ENCODE measurements at places on chromosomes 12 and 14.

DNA sequence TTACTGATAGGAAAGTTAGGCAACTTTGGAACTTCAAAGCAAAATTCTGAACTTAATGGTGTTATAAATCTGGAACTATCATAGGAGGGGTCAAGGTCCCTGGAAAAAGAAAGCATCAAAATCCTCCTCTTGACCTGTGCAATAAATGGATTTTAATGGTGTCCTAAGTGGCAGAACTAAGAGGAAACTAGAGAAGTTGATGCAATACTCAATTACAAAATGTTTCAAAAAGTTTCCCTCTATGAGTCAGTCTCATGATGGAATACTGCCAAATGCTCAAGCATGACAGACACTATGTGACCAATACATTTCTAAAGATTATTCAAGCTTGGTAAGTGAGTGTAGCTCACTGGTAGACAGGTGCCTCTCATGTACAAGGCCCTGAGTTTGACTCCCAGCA, 47.7 kb upstream of the ERGIC2 start:
- DNase-seq: no peak

DNA sequence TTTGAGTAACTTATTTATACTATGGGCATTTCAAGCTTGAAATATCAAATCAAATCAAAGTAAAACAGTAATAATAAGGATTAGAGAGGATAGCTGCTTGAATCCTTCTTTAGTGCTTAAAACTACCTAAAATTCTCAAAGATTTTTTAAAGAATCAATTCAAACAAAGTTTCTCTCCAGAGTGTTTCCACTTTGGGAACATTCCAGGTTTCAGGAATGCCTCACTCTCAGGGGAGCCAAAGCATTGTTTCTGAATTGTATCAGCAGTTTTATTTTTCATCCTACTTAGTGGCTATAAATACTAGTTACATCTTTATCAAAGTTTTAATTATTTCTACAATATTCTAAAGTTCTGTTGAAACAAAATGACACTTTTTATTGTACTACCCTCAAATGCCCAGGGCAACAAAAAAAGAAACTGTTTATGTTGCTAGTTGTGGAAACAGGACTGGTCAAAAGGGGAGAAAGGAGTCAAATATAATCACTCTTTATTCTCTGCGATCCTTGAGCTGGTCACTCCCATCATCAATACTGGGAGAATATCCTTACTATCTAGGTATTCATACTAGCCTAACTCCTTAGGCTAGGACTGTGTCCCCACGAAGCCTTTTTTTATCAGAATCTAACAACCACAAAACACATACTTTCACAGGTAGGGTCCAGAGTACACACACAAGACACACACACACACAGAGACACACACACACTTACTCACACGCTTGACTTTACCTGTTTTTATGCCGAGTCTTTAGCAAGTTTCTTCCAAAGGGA, 598 bp downstream of the RASSF9 start:
- no peak for DNase-seq

DNA sequence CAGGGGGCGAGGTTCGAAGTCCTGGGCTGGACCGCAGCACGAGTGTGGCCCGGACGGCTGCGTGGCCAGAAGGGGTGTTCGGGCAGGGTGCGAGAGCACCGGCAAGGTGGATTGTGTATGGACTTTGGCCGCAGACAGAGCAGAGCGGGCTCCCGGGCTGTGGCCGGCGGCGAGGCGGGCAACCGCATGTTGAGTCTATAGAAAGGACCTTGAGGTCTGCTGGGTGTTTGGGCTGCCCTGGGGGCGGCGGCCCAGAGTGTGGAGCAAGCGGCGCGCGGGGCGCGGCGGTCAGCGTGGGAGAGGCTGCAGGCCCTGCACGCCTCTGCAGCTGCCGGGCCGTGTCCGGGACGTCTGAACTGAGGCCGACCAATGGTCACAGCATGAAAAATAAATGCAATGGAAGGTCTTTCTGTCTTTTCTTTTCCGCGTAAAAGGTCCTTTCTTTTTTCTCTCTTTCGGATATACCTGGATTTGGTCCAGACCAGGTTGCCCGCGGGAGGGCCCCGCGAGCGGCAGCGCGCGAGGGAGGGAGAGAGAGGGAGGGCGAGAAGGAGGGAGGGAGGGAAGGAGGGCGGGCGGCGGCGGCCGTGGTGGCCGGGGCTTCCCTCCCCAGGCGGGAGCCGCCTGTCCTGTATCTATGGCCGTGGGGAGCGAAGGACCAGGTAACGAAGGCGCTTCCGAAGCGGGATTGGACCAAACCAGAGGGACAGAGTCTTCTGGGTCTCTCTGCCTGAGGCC, 5.5 kb upstream of the HOXC9 start:
- DNase-seq: no peak

DNA sequence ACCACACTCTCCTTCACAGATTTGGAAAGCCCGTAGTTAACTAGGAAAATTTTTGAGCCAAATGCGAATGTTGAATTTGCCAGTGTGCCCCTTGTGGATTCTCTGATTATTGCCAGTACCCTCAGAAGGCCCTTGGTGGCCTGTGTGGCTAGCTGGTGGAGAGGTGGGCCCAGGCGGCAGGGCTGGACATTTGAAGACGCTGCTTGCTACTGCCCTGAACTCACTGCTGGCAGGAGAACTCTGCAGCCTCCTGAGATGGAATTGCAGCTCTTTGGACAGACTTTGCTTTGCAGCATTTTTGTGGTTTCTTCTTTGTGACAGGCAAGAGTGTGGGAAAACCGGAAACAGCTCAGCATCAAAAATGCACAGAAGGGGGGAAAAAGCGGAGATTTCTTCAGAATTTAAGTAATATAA, 97.6 kb downstream of the TGFB3 start:
- no peak for DNase-seq

- DNase-seq: no peak
These were observed 26.2 kb upstream of the KTN1 start for GRCh38 chr14:55553791-55554190.

GRCh38 chr14:21382095-21382494, 1.7 kb downstream of the SUPT16H start:
- DNase-seq: no peak

GRCh38 chr12:84341467-84342193, 571.0 kb downstream of the SLC6A15 start:
- DNase-seq: no peak

GRCh38 chr12:28024231-28024995, 51.9 kb upstream of the PTHLH start:
- DNase-seq: no peak

GRCh38 chr12:114848666-114849065, 164.7 kb upstream of the TBX3 start:
- DNase-seq: no peak

DNA sequence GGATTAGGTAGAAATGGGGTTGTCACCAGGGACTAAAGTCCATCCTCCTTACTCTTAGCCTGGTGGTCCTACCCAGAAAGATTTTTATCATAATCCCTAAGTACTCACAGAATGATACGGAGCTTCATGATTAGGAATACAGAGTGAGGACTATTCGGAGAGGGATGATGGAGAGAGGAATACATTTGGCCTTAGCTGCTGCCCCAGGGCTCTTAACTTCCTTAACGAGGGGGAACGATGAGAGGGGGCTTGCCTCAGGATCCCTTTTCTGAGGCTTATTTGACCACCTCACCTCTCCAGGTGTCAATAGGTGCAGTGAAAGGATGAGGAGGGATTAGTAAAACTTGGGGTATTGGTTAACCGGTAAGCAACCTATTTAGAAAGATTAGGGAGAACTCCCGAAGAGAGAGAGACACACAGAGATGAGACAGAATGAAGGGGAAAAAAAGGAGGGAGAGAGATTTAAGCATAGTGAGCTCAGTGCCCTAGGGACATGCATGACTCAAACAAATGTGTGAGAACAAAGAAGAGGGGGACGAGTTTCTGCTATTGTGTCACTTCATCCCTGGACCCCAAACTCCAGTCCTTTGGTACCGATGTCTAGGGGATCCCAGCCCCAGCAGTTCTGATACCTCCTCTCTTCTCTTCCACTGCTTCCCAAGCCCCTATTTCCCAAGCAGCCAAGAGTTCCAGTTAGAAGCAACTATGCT, 1.1 kb downstream of the NFE2 start:
- DNase-seq: no peak

GRCh38 chr12:131197490-131197889, 243.8 kb downstream of the ADGRD1 start:
- no peak for DNase-seq

DNA sequence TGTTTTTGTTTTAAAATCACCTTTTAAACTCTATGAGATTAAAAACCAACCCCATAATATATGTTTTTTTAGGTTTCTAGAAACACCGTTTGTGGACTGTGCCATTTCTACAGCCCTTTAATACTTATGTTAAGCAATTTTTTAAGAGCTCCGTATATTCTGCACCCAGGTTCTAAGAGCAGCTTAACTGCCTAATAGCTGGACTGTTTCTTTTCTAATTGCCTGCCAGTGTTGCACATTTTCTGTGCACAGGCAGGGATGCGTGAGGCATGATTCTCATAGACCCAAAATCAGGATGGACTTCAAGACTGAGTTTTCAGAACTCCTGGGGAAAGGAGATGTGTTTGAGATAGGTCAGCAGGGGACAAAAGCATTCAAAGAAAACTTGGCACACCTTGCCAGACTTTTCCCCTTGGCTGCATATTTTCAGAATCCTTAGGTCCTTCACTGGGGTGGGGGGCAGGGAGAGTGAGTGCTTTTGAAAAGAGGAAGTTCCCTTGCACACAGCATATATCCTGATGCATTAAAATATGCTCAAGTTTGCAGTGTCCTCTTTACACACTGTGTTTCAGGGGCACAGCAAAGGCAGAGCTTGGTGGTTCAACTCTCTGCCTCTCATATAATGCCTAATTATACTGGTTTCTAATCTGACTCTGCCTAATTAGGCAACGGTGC, 27.9 kb downstream of the TMEM30B start:
- no peak for DNase-seq
